ENCODE measurements at places on chromosomes 7 and 10.

- DNase-seq = no peak
Measured at GRCh38 chr7:4281231-4281993, 400.7 kb upstream of the FOXK1 start.

- DNase-seq = no peak
Measured at GRCh38 chr10:11189582-11190376, 172.1 kb downstream of the CELF2 start.

DNA sequence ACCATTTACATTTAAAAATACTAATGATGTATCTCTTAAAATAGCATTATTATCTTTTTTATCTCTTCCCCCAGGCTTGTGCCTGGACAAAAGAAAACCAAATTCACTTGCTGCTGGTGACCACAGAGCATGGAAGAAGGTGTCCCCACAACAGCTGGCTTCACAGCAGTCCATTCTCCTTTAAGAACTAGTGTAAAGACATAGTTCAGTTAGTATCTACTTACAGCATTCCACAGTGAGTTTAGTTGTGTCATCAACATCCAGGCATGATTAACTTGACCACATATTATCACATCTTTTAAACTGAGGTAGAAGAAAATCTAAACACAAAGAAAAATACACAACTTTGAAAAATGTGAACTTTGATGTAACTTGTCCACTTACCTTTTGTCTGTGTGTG lies 55.0 kb downstream of the LRRC17 start:
- DNase-seq = no peak

- no peak for DNase-seq
Measured at GRCh38 chr7:22694597-22695207, 32.3 kb upstream of the IL6 start.

DNA sequence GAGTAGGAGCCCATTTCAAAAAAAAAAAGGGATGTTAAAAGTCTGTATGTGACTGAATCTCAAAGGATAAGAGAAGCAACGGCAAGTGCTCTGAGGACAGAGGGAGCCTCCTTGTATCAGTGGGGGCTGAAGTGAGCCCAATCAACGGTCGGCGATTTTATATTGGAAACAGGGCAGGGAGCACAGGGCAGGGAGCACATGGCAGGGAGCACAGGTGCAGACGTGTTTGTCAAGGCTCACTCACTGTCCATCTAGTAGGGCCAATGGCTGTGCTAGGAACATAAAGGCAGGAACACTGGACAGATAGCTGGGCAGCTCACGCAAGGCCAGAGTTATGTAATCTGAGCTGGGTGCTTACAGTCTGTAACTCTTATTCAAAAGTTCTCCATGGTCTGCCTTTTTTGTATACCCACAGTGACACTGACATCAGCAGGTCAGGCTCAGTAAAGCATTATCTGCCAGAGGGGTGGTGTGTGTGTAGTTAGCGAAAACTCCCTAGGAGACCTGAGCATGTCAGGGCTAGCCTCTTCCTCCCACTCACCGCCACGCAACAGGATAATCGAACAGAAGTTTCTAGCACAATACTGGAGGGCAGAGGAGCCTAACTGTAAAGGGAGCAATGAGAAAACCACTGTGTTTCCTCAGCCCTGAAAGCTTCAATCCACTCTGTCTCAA lies 15.4 kb downstream of the AKR1B1 start:
- no peak for DNase-seq

DNA sequence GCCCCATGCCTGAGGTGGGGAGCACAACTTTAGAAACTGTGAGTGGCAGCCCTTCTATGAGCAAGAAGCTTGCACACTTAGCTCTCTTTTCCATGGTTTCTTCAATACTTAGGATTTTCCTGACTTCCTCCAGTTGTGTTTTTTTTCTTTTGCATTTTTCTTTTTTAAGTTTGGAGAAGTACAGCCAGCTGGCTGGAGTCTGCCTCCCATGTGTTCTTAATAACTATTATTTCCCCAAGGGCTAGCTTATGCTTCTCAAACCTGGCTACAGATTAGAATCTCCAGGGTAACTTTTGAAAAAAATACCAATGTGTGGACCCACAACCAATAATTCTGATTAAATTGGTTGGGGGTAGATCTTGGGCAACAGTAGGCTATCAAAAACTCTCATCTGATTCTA lies 37.4 kb upstream of the MEOX2 start:
- DNase-seq = no peak

DNA sequence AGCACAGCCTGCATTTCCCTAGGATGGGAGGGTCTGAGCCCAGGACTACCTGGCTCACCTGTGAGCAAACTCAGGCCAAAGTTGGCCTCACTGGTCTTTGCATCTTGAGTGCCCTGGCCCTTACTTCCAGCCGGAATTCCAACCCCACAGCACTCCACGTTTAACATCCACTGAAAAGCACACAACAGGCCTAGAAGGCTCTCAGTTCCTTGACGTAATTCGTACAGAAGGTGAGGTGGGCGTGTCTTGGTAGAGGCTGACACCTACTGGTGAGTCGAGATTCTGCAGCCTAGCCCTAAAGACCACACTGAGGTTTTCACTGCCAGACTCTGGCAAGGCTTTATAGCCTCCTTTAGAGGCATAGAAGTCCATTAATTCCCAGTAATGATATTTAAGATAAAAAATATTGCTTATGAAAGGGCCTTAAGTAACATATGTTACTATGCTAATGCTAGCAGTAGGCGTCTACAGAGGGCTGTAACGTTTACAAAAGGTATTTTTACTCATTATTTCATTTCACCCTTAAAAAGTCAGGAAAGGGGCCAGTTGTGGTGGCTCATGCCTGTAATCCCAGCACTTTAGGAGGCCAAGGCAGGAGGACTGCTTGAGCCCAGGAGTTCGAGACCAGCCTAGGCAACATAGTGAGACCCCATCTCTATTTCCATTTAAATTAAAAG lies 95.8 kb downstream of the HIP1 start:
- DNase-seq = no peak

DNA sequence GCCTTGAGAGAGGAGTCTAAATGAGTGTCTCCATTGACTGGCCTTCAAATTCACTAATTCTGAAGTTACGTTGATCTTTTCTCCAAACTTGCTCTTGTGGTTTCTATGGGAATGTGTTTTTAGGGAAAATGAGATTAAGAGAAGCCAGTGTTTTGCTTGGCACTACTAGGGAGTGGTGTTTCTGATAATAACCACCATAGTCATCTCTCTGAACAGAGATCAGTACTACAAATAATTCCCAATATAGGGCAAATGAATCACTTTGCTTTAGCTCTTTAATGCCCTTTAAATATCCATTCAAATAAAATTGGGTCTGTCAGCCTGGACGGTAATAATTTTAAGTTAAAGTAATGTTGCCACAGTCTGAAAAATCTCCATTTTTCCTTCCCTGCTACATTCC lies 90.8 kb downstream of the NRF1 start:
- no peak for DNase-seq

DNA sequence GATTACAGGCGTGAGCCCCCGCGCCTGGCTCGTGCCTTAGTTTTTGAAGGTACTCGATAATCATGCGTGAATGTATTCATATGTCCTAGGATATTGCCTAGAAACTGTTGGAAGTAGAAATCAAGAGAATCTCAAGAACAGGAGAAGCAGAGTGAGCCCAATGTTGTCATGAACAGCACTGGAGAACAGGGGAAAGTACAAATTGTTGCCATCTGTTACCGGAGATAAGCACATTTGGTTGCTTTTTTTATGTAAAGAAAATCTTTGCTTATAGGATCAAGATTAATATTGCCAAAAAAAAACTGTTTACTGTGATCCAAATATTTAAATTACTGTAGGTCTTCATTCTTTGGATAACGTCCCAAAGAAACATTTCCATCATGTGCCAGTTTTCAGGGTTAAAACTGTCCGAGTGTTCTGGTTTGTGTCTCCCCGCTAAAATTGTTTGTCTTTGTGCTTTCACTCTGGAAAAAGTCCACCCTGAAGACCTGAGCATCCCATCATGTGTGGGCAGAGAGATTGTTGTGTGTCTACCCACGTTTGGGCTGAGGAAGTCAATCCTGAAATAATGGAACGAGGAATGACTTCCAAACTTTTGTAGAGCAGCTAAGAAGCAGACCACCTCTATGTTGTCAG lies 95.7 kb upstream of the CELF2 start:
- no peak for DNase-seq

DNA sequence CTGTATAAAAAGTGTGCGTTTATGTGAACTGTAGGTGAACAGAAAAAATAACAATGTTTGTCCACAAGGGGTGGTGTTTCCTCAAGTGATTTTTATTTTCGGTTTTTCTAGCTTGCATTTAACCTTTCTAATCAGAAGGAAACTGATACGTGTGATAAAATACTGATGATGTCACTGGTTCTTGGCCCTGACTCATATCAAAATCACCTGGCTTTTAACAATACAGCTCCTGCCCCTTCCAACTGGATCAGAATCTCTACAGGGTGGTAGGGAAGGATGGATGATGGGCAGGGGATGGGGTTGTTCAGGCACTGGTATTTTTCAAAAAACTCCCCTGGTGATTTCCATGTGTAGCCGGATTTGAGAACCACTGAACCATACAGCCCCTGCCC lies 10.9 kb downstream of the NPFFR1 start:
- no peak for DNase-seq

DNA sequence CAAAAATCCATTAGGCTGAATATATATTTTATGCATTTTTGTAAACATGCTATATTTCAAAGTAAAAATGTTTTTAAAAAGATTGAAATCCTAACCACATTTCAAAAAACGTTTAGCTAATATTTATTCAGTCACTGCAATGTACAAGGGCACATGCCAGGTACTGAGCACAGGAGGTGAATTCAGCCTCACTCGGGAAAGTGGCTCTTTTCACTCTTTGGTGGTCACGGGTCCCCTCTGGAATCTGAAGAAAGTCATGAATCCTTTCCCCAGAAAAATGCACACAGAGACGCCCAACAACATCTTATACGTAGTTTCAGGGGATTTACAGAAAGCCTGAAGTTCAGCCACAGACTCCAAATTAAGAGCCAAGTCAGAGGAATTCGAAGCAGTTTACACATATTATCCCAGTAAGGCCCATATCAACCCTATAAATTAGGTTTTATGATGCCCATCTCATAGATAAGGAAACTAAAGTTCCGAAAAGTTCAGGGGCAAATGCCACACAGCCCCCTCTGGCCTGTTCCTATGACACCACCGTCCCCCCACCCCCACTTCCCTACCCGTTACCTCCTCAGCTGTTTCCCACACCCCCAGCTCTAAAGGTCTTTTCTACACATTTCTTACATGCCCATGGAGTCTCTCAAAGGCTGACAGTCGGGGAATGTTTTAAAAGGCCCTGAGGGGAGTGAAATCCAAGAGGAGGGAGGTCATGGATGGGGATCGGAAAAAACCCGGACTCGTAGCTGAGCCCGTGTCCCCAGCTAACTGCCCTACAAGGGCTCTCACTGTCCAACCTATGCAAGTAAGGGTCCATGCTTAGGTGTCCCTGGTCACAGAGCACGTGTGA lies 9.6 kb upstream of the SVOPL start:
- DNase-seq = no peak

DNA sequence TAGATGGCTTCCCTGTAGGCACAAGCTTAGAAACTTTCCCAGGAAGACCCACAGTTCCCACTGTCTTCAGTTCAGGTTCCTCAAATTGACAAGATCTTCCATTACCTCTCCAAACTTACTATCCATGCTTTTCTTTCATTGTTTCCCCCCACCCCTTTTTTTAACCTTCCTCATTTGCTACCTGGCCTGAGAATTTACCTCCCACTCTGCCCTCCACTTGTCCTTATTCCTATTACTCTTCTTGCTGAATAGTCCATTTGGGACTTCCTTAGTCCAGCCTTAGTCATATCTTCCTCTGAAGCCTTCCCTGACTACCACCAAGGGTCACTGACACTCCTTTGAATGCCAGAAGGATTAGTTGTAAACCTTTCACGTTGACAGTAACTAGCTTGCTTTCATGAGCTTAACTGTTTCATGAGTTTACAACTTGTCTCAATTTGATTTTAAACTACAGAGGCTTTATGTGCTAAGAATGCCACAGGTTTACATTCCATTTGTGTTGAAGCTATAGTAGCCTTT lies 1.2 kb upstream of the CALU start:
- DNase-seq = no peak

GRCh38 chr10:68598978-68599770 lies 39.0 kb downstream of the TET1 start:
- DNase-seq = peak; percentile 48

DNA sequence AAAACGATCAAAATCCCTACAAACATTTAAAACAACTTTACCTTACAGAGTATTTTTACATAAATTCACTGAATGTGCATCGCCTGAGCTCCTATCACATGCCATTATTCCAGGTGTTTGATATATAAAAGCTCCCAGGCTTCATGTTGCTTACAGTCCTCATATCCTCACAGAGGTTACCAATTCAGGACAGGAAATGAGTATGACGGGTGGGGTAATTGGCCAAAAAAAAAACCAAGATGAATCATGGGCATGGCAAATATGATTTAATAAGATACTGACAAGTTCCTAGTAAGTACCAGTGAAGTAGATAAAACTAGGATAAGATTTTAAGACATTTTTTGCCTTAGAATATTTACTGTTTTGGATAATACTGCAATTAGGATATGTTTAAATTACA lies 135.8 kb downstream of the KMT2E start:
- DNase-seq = no peak

DNA sequence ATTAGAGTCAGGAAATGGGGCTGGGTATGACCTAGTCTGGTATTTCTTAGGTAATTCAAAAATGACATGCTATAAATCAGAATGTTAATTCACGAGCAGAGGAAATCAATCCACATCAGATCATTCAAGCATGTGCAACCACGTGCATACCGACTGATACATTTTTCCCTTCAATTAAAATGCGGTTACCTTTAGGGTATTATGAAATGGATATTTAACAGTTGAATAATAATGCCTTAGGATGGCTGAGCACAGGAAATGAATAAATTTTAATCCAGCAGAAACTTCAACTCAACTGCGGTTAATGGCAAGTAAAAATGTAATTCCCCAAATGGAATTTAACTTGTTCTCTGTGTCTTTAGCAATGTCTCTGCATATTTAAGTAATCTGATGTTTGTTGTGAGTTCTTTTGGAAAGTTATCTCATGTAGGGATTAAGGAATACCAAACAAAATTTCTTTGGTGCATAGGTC lies 9.2 kb downstream of the CPA2 start:
- no peak for DNase-seq

DNA sequence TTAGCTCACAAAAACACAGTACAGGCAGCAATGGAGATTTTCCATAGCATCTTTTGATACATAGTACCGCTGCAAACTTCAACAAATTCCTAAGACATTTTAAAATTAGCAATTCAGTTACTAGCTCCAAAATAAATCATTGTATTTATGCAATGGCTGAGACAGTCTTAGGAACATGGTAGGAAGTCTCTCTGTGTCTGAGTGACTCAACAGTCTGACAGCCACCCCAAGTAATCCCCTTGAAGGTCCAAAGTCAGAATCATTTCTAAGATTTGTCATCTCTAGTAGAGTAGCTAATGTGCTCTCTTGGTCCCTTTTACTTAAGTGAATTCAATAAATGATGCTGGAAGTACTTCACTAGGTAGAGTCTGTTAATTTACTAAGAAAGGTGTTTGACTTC lies 93.8 kb upstream of the NOBOX start:
- DNase-seq = no peak
